CD4-positive, alpha-beta T cell treated with Interleukin-15 for 4 hours (primary cell): ENCODE measurements at places on chromosomes 13 and 19.

DNA sequence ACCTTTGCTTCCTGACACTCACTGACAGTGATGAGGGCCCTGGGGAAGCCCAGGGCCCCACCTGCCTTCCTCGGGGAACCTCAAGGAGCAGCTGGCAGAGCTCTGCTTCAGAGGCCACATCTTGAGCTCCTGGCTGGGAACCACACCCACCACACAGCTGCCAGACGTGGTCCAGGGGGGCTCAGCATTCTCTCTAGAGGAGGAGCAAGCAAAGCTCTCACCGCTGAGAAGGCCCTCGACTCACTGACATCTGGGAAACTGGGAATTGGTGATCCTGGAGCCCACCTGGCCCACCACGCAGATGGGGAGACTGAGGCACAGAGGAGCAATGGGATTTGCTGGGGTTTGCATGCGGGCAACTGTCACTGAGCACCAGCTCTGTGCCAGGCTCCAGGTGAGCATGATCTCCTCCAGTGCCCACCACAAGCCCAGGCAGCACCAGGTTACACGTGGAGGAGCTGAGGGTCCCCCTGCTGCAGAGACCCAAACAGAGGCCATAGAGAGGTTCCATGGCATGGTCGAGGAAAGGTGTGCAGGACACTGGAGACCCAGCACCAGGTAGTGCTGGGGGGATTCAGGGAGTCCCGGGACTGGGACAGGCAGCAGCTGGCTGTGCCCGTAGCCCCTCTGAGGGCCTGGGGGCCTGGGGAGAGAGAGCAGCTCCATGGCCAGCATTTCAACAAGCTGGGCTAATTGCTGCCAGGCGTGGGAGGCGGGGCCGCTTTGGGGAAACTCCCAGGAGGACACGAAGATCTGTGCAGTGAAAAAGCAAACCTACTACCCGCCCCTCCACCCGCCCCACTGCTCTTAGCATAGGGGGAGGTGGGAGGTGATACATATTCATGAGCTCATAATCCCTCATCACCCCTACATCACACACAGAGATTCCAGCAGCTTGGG lies 33.4 kb downstream of the PEPD start:
- DNase-seq, result no peak

GRCh38 chr19:35860436-35860817 lies 3.7 kb downstream of the KIRREL2 start:
- no peak for DNase-seq

- DNase-seq, result no peak
Observed at GRCh38 chr13:98133946-98134345, 8.9 kb upstream of the FARP1 start.

GRCh38 chr19:35851213-35852028 lies 883 bp downstream of the NPHS1 start:
- no peak for DNase-seq

GRCh38 chr19:38635483-38636399 lies 11.7 kb upstream of the ACTN4 start:
- DNase-seq, result no peak
